ENCODE measurements at places on chromosomes 7 and 10.

DNA sequence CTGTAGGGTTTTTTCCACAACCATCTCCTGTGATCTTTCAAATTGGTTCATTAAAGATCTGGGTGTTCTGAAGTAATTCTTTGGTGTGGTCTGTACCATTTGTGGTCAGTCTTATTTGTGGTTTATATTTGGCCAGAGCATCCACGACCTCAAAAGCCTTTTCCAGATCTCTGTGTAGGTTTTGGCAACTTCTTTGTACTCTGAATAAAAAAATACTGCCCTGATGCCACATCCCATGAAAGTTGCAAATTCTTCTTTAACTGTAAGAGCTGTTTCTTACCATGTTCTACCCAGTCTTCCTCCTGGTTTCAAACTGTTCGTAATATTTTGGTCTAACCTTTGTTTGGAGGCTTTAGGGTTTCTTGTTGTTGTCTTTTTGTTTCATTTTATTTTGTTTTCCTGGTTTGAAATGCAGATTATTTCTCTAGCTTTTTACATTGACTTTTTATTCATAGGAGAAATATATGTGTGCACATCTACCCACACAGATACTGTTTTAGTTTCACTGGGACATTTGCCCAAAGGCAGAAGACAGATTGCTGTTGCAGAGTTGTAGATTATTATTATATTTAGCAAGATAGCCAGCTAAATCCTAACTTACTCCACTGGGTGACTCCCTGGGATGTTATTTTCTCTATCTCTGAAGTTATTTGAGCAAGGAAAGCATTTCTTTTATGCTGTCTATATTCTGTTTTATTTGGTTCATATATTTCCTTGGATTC lies 123.2 kb upstream of the SAMD8 start:
- DNase-seq = no peak

GRCh38 chr10:51250278-51250920 lies 176.1 kb downstream of the PRKG1 start:
- DNase-seq = no peak

GRCh38 chr10:111101796-111102195 lies 25.0 kb downstream of the ADRA2A start:
- no peak for DNase-seq

DNA sequence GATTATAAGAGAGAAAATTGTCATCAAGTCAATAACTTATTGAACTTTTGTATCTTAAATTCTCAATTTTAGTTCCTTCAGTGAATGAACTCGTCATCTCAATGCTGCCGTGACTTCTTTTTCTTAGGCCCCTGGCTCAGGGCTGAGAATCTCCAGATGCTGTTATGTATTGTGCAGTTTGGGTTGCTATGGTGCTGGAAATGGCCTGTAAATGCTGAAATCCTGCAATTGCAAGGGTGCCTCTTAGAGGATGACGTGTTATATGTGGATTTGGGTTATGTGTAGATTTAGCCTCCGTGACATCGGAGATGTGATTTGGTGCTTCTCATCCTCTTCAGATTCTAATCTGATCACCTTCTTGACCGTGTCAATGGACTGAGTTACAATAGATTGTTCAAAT lies 55.7 kb upstream of the ZRANB1 start:
- DNase-seq = no peak

DNA sequence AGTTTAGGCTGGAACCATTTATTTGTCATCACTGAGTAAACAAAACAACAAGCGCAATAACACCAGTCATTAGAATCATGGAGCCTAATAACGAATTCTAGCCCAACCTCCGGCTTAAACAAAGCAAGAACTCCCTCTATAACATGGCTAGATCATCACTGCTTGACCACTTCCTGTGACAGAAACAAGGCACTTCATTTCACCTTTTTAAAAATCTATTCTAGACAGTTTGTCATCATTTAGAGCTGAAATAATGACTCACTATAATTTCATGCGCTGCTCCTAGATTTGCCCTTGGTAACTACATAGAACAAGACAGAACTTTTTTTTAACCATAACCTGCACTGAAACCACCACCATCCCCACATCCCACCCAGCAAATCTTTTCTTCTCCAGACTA lies 81.3 kb downstream of the OSBPL3 start:
- no peak for DNase-seq

DNA sequence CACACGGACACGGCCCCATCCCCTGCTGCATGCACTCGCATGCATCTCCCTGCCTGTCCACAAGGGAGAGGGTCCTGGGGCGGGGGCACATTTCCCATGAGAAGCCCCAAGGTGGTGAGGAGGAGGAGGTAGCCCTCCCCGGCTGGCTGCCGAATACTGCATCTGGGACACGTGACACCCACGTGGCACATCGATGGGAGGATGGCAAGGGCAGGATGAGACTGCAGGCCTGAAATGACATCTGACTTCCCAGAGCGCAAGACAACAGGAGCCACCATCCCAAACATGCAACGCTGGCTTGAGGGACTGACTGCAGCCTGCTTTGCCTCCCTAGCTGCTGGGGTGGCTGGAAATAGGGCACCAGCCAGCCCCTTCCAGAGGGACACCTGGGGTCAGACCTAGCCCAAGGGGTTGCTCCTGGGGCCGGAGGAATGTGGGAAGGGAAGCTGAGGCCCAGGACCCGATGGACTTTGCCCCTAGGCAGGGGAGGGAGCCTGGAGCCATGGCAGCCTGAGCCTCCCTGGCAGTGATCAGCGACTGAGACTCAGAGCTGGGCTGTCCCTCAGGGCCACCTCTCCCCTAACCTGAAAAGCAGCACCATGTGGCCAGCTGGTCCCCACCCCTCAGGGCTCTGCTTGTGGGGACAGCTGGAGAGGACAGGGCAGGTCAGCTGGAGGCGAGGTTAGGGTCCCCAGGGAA lies 16.1 kb downstream of the BUD23 start:
- no peak for DNase-seq

DNA sequence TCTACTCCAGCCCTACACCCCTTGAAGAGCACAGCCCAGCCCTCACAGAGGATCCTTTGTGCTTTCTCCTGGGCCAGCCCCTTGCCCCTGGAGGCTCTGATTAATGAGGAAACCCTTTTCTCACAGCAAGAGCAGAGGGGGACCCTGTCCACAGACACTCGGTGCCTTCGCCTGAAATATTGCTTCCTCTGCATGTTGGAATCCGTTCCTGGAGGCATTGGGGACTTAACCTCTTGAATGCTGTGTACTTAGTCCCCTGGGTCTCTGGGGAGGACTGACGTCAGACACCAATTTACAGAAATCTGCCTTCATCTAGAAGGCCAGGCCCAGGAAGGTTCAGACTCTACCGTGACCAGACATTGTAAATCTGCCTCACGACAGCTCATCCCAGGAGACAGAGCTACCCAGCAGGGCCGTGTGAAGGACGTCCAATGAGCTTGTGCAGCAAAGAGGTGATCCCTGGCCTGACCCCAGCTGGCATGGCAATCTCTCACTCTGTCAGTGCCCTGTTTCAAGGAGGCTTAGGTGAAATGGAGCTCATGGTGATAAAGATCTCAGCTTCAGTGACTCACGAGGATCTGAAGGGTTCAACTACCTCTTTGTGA lies 8.1 kb upstream of the TMEM72 start:
- DNase-seq = no peak

DNA sequence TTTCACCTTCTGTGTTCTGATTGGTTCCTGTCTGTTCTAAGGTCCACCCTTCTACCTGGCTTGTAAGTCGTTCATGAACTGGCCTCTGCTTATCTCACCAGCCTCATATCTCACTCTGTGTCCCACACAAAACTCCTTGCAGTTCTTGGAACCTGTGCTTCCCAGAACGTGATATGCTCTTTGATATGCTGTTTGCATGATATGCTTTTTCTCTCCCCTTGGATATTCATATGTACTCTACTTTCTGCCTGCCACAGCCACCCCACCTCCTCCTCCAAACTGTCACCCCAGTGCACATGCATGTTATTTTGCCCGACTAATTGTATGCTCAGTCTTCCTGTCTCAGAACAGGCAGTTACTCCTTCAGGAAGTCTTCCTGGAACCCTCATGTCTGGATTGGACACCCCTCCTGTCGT lies 1.9 kb upstream of the ITPRIP start:
- DNase-seq = no peak

DNA sequence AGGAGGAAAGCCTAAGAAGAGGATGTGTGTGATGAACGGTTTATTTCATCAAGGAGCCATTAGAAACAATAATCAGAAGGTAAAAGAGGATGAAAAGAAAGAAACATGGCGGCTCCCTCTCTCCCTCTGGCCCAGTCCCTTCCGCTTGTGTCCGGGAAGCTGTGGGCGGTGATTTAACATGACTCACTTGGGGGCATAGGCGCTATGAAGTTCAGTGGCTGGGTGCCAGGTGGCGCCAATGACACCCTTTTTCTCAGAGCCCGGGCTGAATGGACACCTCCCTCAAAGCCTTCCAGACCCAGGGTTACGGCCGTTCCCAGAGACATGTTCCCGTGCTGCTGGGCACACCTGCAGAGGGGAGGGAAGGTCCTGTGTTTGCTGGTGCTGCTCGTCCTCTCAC lies 244.0 kb downstream of the SKAP2 start:
- DNase-seq = no peak

DNA sequence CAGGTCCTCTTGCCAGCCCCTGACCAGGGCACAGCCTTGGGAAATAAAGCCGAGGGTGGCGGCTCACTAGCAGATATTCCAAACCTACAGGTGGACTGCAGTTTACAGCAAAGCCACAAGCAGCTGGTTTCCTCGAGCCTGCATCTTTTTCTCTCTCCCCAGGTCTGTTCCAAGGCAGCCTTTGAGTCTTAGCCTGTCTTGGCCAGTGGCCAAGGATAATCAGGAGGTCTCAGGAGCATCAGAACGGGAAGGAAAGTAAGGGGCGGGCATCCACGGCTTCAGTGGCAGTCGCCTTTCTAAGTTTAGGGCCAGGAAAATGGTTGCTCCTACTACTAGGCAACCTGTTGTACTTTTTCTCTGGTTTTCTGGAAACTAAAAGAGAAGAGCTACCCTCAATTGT lies 219.7 kb upstream of the ZMIZ1 start:
- DNase-seq = no peak

GRCh38 chr7:40474790-40475680 lies 340.2 kb downstream of the SUGCT start:
- DNase-seq = no peak

DNA sequence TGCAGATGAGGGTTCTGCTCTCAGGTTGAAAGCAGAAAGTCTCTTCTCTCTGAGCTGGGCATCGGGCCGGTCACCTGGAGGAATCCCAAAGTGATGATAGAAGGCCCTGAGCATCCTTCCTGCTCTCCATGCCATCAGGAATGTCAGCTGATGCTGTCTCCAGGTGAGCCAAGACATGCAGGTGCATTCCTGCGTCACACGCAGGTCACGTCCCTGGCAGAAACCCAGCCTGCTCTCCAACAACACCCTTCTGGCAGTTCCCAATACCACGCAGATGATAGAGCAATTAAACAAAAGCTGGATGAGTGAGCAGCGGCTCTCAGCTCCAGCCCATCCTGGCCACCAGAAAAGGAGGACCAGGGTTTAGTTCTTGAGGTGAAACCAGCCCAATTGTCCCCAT lies 6.9 kb upstream of the WIPI2 start:
- no peak for DNase-seq

DNA sequence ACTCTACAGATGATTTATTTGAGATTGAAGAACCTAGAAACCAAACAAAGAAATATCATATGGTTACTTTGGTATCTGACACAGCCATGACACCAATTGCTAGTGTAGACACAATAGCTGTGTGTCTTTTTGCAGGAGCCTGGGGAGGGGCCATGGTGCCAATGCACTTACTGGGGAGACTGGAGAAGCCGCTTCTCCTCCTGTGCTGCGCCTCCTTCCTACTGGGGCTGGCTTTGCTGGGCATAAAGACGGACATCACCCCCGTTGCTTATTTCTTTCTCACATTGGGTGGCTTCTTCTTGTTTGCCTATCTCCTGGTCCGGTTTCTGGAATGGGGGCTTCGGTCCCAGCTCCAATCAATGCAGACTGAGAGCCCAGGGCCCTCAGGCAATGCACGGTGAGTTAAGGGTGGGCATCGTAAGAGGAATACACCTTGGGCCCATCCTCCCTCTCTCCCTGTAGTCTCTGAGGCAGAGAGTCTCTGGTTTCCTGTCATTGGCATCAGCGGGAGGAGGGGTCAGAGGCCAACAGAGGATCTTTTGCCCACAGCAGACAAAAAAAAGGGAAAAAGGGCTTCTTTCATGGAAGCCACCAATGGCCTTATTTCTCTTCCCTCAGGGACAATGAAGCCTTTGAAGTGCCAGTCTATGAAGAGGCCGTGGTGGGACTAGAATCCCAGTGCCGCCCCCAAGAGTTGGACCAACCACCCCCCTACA lies 1.2 kb downstream of the TMEM139 start:
- no peak for DNase-seq

DNA sequence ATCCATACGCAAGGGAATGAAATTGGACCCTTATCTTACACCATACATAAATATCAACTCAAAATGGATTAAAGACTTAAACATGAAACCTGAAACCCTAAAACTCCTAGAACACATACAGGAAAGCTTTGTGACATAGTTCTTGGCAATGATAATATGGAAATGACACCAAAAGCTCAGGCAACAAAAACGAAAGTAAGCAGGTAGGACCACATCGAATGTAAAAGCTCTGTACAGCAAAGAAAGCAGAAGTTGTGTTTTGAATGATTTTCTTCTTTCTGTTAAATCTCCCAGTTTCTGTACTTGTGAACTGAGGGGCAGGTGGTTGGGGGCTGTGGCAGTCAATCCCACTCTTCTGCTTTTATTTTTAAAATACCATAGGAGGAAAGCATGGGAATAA lies 368.4 kb upstream of the PODXL start:
- no peak for DNase-seq

DNA sequence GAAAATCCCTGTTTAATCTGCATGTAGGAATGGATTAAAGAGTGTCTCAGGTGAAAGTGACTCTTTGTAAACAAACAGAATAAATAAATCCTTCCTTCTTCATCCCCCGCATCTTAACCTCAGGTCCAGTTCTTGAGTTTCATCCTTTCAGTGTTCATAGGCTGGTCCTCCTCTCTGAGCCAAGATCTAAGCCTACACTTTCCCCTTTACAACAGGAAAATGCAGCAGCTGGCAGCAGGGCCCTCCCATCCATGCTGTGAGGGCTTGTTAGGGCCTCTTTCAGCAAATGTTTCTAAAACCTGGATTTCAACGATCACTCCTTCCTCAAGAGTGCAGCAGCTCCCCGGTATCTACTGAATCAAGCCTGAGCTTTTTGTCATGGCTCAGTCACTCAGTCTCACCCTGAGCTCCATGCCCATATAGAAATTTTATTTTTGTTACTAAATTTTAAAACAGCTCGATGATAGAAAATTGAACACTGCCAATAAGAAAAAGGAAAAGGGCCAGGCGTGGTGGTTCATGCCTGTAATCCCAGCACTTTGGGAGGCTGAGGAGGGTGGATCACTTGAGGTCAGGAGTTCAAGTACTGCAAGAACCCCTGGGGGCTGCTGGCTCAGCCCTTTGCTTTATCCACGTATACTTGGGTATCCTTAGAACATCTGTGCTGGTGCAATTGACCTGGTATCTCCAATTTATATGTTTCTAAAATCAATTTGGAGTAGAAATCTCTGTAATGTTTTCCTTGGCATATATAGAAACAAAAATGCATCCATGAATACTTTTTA lies 15.6 kb downstream of the BLNK start:
- no peak for DNase-seq

DNA sequence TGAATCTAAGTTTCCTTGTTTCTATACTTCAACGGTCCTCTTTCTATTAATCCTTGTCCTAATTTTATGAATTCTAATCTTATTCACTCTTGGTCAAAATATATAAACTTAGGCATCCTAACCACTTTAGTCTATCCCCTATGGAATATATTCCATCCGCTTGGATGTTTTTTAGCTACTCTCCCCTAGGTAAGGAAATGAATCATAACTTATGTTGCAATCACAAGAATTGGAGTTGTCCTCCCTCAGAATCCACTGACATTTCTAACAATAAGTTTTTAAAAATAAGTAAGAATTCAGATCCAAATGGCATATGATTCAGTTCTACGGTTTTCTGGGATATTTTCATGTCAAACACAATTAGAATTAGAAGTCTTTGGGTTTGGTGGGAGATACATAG lies 1081.6 kb downstream of the SORCS1 start:
- no peak for DNase-seq

All from mucosa of descending colon (tissue), 3 donors.